ENCODE measurements at places on chromosomes 3 and 15.

DNA sequence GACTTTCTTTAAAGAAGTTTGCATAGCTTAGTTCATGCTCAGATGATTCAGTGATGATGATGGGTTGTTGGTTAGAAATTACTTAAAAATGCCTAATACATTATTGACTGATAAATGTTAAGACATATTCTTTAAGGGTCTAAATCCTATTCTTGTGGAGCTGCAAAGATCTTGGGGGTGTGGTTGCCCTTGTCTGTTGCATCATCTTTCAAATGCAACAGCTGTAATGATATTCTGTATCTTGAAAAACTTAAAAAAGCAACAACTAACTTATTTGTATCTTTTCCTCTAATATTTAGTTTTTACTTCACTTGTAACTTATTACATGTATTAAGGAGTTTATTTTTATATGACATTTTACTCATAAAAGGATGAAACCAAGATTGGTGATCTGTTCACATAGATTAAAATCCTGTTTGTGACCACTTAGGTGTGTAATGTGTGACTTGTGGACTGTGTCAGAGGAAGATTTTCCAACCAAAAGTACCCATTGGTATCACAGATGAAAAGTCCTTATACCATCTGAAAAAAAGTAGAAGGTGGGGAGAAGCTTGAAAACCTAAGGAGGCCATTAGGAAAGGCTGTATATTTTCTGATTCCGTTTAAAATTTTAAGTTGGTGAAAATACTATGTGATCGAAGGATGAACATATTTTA, 142.8 kb downstream of the IGF1R start:
- DNase-seq, result no peak

DNA sequence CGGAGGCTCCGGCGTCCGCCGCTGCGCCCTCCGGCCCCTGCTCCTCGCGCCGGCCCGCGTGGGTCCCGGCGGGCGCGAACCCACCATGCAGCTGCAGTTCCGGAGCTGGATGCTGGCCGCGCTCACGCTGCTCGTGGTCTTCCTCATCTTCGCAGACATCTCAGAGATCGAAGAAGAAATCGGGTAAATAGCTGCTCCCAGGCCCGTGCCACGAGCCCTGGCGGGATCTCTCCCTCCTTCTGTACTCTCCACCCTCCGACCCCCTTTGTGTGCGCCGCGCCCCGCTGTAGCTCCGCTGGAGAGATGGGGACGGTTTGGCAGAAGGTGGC, 263 bp downstream of the ST8SIA2 start:
- DNase-seq, result peak; percentile 66

DNA sequence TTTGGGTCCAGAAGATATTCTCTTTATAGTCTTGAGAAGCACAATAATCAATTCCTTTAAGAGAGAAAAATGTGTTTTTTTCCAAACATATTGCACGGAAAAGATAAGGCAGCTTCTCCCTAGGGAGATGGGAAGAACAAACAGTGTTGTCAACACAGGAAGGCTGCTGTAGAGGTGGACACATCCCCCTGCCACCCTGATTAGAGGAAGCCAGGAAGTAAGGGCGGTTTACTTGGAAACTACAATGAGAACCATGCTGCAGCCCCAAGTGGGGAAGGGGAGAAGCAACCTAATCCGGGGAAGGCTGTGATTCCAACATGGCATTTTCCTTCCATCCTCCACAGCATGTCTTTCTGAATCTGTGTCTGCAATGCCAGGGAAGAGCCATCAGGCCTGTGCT, 256.9 kb upstream of the TGFBR2 start:
- no peak for DNase-seq

- DNase-seq, result no peak
Observed at GRCh38 chr3:5239602-5240001, 52.1 kb downstream of the EDEM1 start.

DNA sequence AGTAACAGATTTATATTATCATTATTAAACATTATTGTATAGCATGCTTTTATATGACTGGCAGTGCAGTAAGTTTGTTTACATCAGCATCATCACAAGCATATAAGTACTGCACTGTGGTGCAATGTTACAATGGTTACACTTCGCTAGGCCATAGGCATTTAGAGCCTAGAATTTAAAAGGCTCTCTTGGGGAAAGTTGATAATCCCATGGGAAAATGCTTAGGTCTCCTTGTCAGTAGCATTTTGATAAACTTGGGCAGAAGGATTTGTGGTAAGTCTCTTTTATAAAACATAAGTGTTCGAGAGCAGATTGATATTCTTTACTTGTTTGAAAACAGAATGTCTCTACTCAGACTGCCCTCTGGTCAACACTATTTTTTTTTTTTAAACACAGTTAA, 7.5 kb downstream of the DTWD1 start:
- DNase-seq, result no peak

DNA sequence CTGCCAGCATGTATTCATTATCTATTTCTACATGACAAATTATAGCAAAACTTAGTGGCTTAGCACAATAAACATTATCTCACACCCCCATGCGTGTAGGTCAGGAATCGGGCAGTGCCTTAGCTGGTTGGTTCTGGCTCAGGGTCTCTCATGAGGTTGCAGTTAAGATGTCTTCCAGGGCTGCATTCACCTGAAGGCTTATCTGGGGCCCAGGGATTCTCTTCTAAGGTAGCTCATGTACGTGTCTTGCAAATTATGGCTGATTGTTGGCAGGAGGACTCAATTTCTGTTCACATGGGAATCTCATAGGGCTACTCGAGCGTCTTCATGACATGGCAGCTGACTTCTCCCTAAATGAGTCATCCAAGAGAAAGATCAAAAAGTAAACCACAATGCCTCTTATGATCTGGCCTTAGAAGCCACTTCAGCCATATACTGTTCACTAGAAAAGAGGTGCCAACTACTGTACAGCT, 42.9 kb upstream of the TSC22D2 start:
- no peak for DNase-seq

- DNase-seq, result no peak
Observed at GRCh38 chr3:123068601-123069381, 2.0 kb downstream of the PDIA5 start.

Data from NCI-H524 (cell line).